ENCODE measurements at places on chromosomes 6 and 20. TPM values are rescaled to one million over a fixed set of nuclear protein-coding genes. Genes with fewer than 3 reads are reported as not detected.

The ENPP3 gene
- not detected for polyA plus RNA-seq

The NOTCH4 gene
- polyA plus RNA-seq, result 0.40 TPM

The HLA-DRA gene
- polyA plus RNA-seq, result not detected

The LIN28B gene
- polyA plus RNA-seq, result not detected

The POM121L2 gene
- polyA plus RNA-seq, result not detected

The SOX18 gene
- polyA plus RNA-seq, result not detected

The FLRT3 gene
- 0.64 TPM for polyA plus RNA-seq

The ZNF391 gene
- 0.50 TPM for polyA plus RNA-seq

The PTCRA gene
- not detected for polyA plus RNA-seq

The OR2J3 gene
- not detected for polyA plus RNA-seq

The GABRR2 gene
- polyA plus RNA-seq, result 0.31 TPM

The BTBD9 gene
- polyA plus RNA-seq, result 6.1 TPM

The BHLHE23 gene
- not detected for polyA plus RNA-seq

- DNase-seq, result no peak
Measured at GRCh38 chr6:33251395-33252012, 20.2 kb downstream of the VPS52 start.

GRCh38 chr6:117142995-117143394, 122.4 kb upstream of the VGLL2 start:
- no peak for DNase-seq

DNA sequence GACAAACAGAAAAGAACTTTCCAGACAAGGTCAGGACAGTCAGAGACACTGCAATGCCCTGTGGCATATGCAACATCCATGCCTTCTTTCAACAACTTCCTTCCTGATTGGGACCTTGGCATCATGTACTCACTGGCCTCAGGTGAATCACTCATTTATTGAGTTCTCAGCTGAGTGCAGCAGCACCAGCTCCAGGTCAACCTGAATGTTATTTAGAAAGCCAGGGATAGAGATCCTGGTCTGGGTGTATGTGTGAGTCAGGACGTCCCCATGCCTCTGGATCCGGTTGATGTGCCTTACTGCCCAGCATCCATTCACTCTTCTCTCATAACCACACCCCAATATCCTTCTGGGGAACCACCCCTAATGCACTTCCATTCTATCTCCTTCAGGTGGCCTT, 54.4 kb downstream of the SNRNP48 start:
- no peak for DNase-seq

- DNase-seq, result no peak
Measured at GRCh38 chr20:25291432-25292133, 43.7 kb downstream of the PYGB start.

DNA sequence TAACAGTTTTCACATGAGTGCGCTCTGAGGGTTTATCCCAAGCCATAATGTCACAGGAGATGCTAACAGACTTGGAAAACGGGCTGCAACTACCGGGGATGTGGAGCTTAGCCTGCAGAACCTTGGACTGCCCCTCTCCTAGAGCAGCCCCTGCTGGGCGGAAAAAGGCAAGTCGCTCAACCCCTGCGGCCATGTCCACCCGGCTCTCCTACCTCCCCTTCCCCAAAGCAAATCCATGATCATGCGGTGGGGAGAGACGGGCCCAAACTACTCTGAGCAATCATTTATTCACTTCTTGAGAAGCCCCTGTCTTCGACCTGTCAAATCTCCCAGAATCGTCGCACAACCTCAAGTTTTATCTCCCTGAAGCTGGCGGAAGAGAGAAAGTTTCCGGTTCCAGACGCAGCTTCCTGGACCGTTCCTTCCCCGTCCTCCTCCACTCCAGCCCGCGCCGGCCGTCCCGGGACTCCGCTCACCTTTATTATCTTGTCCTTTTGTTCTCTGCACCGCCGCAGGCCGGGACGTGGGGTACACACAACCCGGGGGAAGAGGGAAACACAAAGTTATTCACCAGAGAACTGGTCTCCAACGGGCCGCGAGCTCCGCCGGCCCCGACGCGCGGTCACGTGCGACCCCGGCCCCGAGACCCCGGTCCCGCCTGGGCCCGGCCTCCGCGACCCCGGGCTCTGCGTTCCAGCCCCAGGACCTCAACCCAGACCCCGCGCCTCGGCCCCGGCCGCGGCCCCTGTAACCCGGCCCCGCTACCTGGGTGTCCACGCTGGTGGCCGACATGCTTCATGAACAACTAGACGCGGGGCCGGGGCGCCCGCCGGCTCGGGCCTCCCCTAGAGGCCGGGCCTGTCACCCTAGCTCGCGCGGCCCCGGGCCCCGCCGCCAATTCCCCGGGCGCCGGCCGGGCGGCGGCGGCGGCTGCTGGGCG, 560 bp downstream of the YTHDF1 start:
- DNase-seq, result no peak

- no peak for DNase-seq
Measured at GRCh38 chr6:130913120-130913519, 85.9 kb downstream of the SMLR1 start.

DNA sequence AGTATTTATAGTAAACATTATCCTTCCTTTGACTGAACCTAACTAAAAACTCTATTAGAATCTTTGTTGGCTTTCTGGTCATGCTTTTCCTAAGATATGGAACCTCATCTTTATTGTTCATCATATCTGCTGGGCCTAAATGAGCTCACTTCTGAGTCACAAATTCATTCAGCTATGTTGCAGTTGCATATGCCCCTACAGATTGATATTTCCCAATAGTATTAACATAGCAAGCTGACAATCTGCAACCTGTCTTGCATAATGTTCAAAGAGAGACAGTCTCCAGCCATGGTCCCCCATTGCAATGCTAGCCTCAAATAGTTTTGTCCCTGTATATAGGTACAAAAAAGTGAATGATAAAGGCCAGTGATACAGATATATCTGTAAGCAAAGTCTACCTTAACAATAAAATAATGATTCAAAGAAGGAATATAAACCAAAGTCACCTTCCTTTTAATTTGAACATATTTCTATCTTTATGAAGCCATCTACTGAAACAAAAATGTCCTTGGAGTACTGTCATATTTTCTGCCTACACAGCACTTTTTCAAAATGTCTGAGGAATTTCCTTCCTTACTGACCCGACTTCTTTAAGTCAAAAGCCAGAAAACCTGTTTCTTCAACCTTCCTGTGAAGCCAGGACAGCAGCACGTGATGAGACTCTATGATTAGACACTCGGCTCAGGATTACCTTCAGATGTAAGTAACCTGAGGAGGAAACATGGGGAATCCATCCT, 140.7 kb downstream of the UBE3D start:
- no peak for DNase-seq

DNA sequence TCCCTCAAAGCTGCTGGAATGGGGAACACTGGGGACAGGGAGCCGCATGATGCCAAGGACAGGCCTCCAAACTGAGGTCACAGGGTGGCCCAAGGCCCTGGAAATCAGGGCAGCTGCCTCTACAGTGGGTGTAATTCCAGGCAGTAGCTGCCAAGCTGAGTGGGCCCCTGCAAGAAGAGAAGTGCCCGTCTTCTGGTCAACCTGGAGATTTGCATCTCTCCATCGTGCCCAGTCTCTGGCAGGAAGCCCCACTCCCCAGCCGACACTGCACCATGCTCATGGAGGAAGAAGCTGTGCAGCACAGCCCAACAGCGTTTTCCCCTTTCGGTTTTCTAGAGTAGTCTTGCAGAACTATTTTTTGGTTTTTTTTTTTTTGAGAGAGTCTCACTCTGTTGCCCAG, 2.2 kb upstream of the FAM209A start:
- no peak for DNase-seq

GRCh38 chr20:17671011-17671410, 11.0 kb downstream of the RRBP1 start:
- DNase-seq, result no peak

DNA sequence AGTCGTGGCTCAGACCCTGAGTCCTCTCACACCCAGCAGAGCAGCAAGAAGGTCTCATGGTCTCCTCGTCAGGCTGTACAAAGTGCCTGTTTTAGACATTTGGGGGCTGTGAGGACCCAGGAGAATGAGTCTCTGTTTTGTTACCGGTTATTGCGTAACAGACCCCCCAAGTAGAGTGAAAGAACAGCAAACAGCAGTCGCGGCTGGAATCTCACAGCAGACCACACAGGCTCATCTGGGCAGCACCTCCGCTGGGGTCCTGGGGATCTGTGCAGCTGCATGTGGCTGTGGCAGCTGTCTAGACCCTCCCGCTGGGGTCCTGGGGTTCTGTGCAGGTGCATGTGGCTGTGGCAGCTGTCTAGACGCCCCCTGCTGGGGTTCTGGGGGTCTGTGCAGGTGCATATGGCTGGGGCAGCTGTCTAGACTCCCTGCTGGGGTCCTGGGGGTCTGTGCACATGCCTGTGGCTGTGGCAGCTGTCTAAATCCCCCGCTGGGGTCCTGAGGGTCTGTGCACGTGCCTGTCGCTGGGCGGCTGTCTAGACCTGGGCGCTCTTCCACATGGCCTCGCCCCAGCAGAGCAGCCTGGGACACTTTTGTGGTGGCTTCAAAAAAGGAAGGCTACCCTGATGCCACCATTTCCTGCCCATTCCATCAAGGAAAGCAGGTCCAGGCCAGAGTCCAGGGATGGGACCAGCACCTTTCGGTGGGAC, 24.7 kb downstream of the ENTPD6 start:
- no peak for DNase-seq

DNA sequence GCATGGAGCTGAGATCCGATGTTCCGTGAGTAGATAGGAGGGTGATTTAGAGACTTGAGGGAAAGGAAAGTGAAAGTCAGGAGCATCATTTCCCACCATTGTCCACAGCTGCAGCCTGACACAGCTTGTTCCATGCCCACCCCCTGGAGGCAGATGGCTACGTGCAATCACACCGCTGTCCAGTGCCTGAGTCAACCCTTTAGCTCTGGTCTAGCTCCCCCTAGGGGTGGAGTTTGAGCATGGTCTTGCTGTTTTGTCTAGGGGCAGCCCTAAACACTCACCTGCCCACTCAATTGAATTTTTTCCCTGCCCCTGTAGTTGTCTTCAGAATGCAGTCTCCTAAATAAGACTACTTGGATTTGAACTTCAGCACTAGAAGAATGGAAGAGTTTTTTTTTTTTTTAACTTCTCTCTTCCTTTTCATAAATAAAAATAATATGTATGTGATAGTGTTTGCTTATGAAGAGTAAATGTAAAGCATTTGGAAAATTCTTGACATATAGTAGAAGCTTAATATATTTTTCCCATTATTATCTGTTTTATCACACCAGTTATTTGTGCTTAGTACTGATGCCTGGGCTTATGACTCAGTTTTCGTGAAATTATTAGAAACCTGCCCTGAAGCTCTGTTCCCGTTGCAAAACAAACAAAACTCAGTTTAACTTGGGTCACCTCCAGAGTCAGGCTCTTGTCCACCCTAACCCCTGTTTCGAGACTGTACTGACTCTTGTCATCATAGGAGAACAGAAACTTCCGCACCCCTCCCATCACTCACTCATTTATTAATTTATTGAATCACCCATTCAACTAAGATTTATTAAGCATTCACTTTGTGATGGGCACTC, 814.8 kb downstream of the MAFB start:
- no peak for DNase-seq

GRCh38 chr20:12161734-12162133, 244.0 kb downstream of the BTBD3 start:
- no peak for DNase-seq

- no peak for DNase-seq
Measured at GRCh38 chr20:51931371-51931781, 129.1 kb upstream of the SALL4 start.

- peak; percentile 60 for DNase-seq
Measured at GRCh38 chr6:81834141-81834681, 81.7 kb upstream of the TENT5A start.

All from BJ (cell line).